MCF 10A (cell line): ENCODE measurements at places on chromosomes 6 and 20. TPM values are rescaled to one million over a fixed set of nuclear protein-coding genes. Genes with fewer than 3 reads are reported as not detected.

The IPCEF1 gene
- not detected in 2 replicates for total RNA-seq

DNA sequence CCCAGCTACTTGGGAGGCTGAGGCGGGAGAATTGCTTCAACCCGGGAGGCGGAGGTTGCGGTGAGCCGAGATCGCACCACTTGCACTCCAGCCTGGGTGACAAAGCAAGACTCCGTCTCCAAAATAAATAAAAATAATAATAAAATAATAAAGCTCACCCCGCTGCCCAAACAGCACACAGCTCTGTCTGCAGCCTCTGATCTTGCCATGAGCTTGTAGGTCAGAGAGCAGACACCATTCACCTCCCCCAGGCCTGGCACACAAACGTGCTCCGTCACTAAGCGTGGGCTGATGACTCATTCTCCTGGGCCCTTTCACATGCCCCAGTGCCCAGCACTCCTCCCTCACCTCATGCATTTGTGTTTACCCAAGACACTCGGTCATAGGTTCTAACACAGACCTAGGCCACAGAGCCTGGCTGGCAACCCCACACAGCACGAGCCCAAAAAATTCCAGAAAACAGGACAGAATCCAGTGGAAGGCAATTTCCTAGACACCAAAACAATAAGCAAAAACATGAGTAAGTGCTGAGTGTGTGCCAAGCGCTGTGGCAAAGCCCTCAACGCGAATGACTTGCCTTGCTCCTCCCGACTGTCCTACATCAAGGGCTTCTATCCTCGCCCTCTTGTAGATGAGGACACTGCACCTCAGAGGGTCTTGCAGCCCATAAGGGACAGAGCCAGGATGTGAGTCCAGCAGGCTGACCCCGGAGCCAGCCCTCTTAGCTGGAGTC lies 18.0 kb downstream of the ATP9A start:
- H3K27me3 ChIP-seq = no peaks in the 10 kb centered on the region
- DNase-seq = peak; percentile 99
- H3K4me1 ChIP-seq = peaks cover 26% of the 10 kb centered on the region
- peak overlapping the region; percentile 59 for H3K4me3 ChIP-seq
- peak overlapping the region; percentile 94 for H3K27ac ChIP-seq

GRCh38 chr6:56803594-56803993 lies 151.3 kb upstream of the BEND6 start:
- H3K4me1 ChIP-seq = peaks cover 18% of the 10 kb centered on the region
- H3K4me3 ChIP-seq = no peak overlapping the region
- no peaks in the 10 kb centered on the region for H3K36me3 ChIP-seq
- DNase-seq = no peak

The UBR2 gene
- 20.1 and 23.2 TPM in 2 replicates for total RNA-seq

DNA sequence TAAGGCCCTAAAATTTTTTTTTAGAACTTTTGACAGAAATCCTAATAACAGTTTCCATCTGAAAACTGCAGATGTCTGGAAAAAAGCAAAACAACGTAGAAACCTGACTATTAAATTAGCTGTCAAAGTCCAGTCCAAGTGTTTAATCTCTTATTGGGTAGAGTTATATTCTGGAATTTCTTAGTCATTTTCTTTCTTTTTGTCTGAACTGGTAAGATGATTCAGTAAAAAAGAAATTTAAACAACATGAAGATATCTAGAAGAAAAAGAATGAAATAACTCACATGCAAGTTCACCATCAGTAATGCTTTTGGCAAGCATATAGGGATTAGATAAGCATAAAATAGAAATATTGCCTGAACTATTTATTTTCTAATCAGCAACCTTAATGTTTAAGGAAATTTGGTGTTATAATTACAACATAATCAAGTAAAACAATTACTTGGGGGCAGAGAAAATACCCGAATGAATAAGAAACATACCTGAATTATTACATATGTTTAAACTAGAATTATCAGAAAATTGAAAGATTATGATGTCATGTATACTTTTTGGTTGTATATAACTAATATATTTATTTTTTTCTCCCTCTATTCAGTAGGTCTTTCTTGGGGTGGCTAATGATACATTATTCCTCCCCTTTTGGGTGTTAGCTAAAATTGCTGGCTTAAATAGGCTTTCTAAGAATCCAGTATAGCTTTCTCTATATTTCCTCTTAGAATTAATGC lies 51.1 kb downstream of the FAM83B start:
- no peak for DNase-seq
- no peaks in the 10 kb centered on the region for H3K4me1 ChIP-seq
- H3K4me3 ChIP-seq = no peak overlapping the region
- H3K27me3 ChIP-seq = no peaks in the 10 kb centered on the region

- H3K36me3 ChIP-seq = peaks cover under 1% of the 10 kb centered on the region
- DNase-seq = no peak
- H3K27ac ChIP-seq = no peak overlapping the region
- H3K27me3 ChIP-seq = peaks cover 23% of the 10 kb centered on the region
- H3K4me3 ChIP-seq = no peak overlapping the region
Observed at GRCh38 chr20:37954190-37954589, 51.3 kb downstream of the VSTM2L start.

DNA sequence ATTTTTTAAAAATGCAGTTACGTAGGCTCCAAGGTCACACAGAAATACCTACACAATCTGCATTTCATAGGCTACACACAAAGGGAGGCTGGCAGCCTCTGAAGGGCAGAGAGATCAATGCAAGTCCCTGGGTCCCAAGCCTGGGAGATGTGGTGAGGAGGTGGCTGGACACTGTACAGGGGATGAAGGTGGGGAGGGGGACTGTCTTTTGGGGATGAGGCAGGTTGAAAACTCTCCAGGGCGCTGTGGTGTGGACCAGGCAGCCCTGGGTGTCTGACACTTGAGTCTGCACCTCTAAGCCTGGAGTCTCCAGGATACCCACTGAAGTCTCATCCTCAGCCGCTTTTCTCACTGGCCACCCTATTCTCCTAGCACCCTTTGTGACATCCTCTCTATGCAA lies 24.5 kb downstream of the TXNDC5 start:
- no peak overlapping the region for H3K27ac ChIP-seq
- no peak overlapping the region for H3K4me3 ChIP-seq
- DNase-seq = no peak
- peaks cover 84% of the 10 kb centered on the region for H3K36me3 ChIP-seq
- no peaks in the 10 kb centered on the region for H3K4me1 ChIP-seq
- no peaks in the 10 kb centered on the region for H3K27me3 ChIP-seq

The ANKEF1 gene
- total RNA-seq = 5.6 and 7.2 TPM in 2 replicates

The SNAP91 gene
- not detected in 2 replicates for total RNA-seq

- H3K4me3 ChIP-seq = peak overlapping the region; percentile 79
- peaks cover 6% of the 10 kb centered on the region for H3K36me3 ChIP-seq
- H3K27ac ChIP-seq = peak overlapping the region; percentile 42
- H3K27me3 ChIP-seq = no peaks in the 10 kb centered on the region
- DNase-seq = peak; percentile 37
Observed at GRCh38 chr20:41137614-41138474, 501 bp downstream of the PLCG1 start.

GRCh38 chr20:23419995-23420901 lies 1.0 kb downstream of the NAPB start:
- peak; percentile 41 for DNase-seq
- peaks cover 6% of the 10 kb centered on the region for H3K36me3 ChIP-seq

The EYA4 gene
- not detected in 2 replicates for total RNA-seq

DNA sequence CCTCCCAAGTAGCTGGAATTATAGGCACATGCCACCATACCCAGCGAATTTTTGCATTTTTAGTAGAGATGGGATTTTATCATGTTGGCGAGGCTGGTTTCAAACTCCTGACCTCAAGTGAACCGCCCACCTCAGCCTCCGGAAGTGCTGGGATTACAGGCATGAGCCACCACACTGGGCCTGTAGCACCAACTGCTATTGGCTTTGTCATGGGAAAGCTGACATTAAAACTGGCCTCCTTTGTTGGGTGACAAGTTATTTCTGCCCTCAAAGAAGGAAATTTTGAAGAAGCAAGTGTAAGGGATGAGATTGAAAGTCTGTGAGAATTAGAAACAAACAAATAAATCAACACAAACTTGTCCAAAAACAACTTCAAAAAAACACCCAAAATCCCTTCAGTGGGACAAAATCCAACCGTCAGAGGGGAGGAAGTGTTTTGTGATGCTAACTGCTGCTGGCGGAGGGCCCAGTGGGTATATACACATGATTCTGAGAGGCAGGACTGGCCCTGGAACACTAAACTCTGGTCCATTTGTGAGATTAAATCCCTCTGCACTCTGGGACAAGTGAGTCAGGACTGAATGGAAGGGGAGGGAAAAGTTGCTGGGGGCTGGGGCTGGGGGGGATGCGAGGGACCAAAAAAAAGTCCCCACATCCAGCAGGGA lies 87.5 kb upstream of the NAA20 start:
- no peak for DNase-seq
- H3K27me3 ChIP-seq = no peaks in the 10 kb centered on the region
- H3K4me1 ChIP-seq = peaks cover 25% of the 10 kb centered on the region

DNA sequence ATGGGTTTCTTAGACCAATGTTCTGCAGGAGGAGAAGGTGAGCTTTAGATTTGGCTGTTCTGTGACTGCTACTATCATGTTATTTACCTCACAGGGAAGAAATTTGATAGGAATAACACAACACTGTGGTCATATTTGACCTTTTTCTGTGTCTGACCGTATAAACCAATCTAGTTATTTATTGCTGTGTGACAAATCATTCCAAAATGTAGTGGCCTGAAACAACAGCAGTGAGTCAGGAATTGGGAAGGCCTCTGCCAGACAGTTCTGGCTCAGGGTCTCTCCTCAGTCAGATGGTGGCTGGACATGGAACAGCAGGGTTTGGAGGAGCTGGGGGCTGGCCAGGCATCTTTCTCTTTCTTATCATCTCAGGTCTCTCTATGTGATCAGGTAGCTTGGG lies 33.0 kb downstream of the RIPOR2 start:
- no peaks in the 10 kb centered on the region for H3K27me3 ChIP-seq
- no peak overlapping the region for H3K27ac ChIP-seq
- peaks cover 6% of the 10 kb centered on the region for H3K4me1 ChIP-seq
- peak; percentile 40 for DNase-seq

The FAM217A gene
- not detected in 2 replicates for total RNA-seq

The NKAPL gene
- total RNA-seq = not detected in 2 replicates

The CBFA2T2 gene
- 15.4 and 17.3 TPM in 2 replicates for total RNA-seq

DNA sequence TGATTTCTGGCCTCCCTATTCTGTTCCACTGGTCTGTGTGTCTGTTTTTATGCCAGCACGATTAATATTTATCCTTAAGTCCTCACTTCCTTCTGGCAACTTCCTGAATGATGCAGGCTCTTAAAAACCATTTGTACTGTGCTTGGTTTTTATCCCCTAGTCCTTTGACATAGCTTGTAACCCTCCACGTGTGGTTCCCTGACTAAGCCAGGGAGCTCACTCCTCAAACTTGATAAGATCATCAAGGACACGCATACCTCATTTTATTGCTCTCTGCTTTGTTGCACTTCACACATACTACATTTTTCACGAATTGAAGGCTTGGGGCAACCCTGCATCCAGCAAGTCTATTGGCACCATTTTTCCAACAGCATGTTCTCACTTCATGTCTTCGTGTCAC lies 166.4 kb upstream of the UST start:
- no peak overlapping the region for H3K4me3 ChIP-seq
- H3K27me3 ChIP-seq = no peaks in the 10 kb centered on the region
- no peaks in the 10 kb centered on the region for H3K36me3 ChIP-seq
- no peaks in the 10 kb centered on the region for H3K4me1 ChIP-seq

DNA sequence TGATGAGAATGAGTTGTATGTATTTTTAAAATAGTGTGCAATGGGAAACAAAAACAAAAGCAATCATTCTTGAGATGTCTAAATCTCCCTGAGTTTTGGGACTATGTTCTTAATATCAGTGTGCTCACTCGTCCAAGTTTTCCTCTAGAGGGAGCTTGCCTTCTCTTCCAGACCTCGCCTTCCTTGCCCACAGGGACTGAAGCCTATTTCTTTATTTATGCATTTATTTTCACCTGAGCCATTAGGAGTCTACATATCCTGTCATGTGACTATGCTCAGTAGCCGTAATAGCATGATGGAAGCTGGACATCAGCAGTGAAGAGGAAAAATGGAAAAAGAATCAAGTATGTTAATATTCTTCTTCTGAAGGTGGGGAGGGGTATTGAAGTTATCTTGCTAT lies 131.2 kb downstream of the SH3BGRL2 start:
- no peaks in the 10 kb centered on the region for H3K27me3 ChIP-seq
- no peaks in the 10 kb centered on the region for H3K4me1 ChIP-seq
- no peak overlapping the region for H3K27ac ChIP-seq
- no peak overlapping the region for H3K4me3 ChIP-seq
- peak; percentile 34 for DNase-seq

GRCh38 chr6:31607317-31607716 lies 7.7 kb upstream of the AIF1 start:
- no peak overlapping the region for H3K27ac ChIP-seq
- H3K36me3 ChIP-seq = no peaks in the 10 kb centered on the region
- H3K4me3 ChIP-seq = no peak overlapping the region
- no peak for DNase-seq

DNA sequence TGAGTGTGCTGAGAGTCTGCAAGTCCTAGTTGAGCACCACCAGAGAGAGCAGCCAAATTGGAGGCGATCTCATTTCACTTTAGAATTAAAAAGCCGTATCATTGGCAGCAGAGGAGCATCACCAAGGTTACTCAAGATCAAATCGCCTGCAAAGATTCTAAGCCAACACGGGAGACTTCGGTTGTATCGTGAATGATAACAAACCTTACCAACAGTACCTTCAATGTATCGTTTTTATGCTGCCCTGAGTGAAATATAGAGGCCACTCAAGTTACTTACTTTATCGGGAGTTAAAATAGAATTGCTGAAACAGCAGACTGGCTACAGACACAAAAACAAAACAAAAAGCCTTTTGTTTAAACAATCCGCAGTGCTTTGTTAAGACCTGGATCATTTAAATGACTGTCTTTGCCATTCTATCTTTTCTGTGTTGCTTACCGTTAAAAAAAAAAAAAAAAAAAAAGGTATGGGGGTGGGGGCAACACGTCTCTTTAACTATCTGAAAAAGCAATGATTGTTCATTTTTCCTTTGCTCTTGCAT lies 14.2 kb downstream of the NHSL1 start:
- no peak for DNase-seq
- H3K27ac ChIP-seq = no peak overlapping the region
- peak overlapping the region; percentile 13 for H3K4me3 ChIP-seq
- H3K4me1 ChIP-seq = peaks cover 39% of the 10 kb centered on the region
- H3K27me3 ChIP-seq = no peaks in the 10 kb centered on the region
- H3K36me3 ChIP-seq = peaks cover 14% of the 10 kb centered on the region

The PCK1 gene
- not detected in 2 replicates for total RNA-seq

The UTRN gene
- total RNA-seq = 78.7 and 84.8 TPM in 2 replicates

The EMILIN3 gene
- total RNA-seq = not detected in 2 replicates

- no peak overlapping the region for H3K4me3 ChIP-seq
- H3K27ac ChIP-seq = no peak overlapping the region
- no peak for DNase-seq
- peaks cover 8% of the 10 kb centered on the region for H3K4me1 ChIP-seq
- no peaks in the 10 kb centered on the region for H3K36me3 ChIP-seq
Observed at GRCh38 chr6:153045271-153045670, 42.8 kb upstream of the MTRF1L start.

The VWA7 gene
- total RNA-seq = 2.0 and 3.1 TPM in 2 replicates

- no peaks in the 10 kb centered on the region for H3K27me3 ChIP-seq
- no peaks in the 10 kb centered on the region for H3K36me3 ChIP-seq
- H3K4me1 ChIP-seq = peaks cover 51% of the 10 kb centered on the region
Observed at GRCh38 chr6:169340395-169340794, 86.7 kb upstream of the THBS2 start.
